ENCODE measurements at places on chromosomes 4 and X.
A peak's percentile ranks its signal among the peaks of the same experiment; 100 is the strongest.

- no peaks in the 10 kb centered on the region for H3K36me3 ChIP-seq
- no peaks in the 10 kb centered on the region for H3K4me1 ChIP-seq
- H3K27me3 ChIP-seq: no peaks in the 10 kb centered on the region
- no peak overlapping the region for H3K27ac ChIP-seq
- DNase-seq: no peak
- no peak overlapping the region for H3K4me3 ChIP-seq
Observed at GRCh38 chr4:7635445-7636239, 200.9 kb upstream of the PSAPL1 start.

GRCh38 chr4:24589448-24589847 lies 5.1 kb upstream of the DHX15 start:
- no peaks in the 10 kb centered on the region for H3K36me3 ChIP-seq
- H3K27ac ChIP-seq: no peak overlapping the region
- no peaks in the 10 kb centered on the region for H3K27me3 ChIP-seq
- no peaks in the 10 kb centered on the region for H3K4me1 ChIP-seq

DNA sequence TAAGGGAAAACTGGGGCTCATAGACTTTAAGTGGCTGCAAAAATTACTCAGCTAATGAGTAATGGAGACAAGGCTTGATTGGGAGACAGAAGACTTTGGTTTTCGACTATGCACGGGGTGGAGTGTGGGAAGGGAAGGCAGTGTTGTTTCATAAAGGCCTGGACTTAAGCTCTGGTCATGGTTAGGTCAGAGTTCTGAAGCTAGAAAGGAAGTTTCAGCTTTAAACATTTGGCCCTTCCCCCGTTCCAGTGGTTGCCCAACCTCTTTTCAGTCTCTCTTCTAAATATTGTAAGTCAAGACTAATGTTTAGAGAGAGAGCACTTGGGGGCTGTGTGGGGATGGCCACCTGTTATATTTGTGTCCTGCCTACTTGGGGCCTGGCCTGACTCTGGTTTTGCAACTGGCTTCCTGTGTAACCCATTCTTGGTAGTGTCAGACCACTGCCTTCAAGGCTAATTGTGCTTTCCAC lies 21.0 kb downstream of the MSN start:
- no peaks in the 10 kb centered on the region for H3K27me3 ChIP-seq
- no peak overlapping the region for H3K4me3 ChIP-seq
- DNase-seq: no peak
- no peaks in the 10 kb centered on the region for H3K36me3 ChIP-seq

DNA sequence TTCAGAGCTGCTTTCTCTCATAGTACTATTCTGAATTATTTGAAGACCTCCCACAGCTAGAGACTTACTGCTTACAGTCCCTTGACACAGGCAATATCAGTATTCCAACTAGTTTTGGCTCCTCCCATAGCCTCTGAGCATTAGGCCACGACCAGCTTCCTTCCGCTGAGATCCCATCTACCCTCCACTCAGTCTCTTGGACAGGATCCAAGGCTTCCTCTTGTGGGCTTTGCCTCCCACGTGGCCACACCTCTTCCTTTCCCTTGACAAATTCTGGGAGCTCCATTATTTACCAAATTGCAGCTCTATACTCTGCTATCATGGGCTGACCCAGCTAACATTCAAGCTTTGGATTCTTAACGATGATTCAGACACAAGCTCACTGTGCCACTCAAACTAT lies 470.4 kb upstream of the GALNT7 start:
- H3K36me3 ChIP-seq: no peaks in the 10 kb centered on the region
- no peak overlapping the region for H3K27ac ChIP-seq
- no peak overlapping the region for H3K4me3 ChIP-seq
- no peak for DNase-seq

- H3K27ac ChIP-seq: no peak overlapping the region
- H3K4me3 ChIP-seq: no peak overlapping the region
- DNase-seq: no peak
Observed at GRCh38 chrX:68912113-68912512, 83.3 kb downstream of the EFNB1 start.

DNA sequence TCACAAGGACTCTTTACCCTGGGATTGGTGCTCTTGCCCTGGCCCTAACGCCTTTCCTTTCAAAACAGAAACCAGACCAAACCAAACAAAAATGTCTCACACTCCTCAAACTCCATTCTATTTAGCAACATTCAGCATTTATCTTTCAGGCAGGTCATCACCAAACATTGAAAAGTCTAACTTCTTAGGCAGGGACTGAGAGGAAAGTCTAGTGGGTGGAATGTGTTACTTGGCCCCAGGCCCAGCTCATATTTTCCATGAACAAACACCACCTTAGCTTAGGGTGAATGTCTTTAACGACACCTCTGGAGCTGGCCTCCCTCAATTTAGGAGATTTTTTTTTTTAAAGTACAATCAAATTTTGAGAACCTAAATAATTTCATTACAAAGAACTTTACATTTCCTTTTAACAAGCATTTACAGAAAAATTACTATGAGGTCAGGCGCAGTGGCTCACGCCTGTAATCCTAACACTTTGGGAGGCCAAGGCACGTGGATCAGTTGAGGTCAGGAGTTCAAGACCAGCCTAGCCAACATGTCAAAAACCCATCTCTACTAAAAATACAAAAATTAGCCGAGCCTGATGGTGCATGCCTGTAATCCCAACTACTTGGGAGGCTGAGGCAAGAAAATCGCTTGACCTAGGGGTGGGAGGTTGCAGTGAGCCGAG lies 10.2 kb upstream of the N4BP2 start:
- no peaks in the 10 kb centered on the region for H3K36me3 ChIP-seq
- H3K4me3 ChIP-seq: no peak overlapping the region

- no peaks in the 10 kb centered on the region for H3K27me3 ChIP-seq
- H3K4me1 ChIP-seq: no peaks in the 10 kb centered on the region
- DNase-seq: peak; percentile 71
- H3K4me3 ChIP-seq: peak overlapping the region; percentile 83
Observed at GRCh38 chr4:20252656-20253282, 1.1 kb downstream of the SLIT2 start.

DNA sequence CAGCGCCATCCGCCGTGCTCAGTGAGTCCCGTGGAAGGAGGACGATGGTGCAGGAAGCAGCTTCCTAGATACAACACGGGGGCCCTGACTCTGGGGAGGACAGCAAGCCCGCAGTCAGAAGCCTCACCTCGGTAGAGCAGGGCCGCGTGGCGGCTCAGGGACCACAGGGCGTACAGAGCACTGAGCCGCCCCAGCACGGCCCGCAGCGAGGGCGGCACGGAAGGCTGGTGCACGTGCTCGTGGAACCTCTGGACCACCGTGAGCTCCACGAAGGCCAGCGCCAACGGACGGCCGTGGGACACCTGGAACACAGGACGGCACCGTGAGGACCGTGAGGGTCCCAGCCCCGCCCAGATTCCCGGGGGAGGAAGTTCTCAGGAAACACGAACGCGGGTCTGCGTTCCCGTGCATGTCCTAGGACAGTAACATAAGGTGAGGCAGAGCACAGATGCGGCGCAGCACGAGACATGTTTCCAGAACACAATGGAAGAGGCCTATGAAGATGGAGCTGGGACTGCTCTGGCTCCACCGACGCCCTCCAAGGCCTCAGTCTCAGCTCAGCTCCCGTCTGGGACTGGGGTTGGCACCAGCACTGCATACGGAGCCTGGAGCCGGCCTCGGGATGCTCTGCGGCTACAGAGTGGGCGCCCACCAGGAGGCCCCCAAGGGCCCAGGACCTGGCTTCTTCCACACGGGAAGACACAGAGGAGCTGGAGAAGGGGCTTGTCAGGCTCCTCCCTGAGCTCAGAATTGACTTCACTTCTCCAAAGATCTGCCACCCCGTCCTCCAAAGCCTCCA lies 65.5 kb downstream of the ACOX3 start:
- no peaks in the 10 kb centered on the region for H3K27me3 ChIP-seq
- no peak overlapping the region for H3K4me3 ChIP-seq
- H3K36me3 ChIP-seq: peaks cover 38% of the 10 kb centered on the region
- no peak overlapping the region for H3K27ac ChIP-seq
